Activated CD8-positive, alpha-beta memory T cell treated with anti-CD3 and anti-CD28 coated beads, Interleukin-2, amount 50 U/mL, for 48 hours (primary cell): ENCODE measurements at places on chromosomes 4 and X.

- DNase-seq, result no peak
These were observed 2.7 kb upstream of the XKRX start for GRCh38 chrX:100931218-100931924.

DNA sequence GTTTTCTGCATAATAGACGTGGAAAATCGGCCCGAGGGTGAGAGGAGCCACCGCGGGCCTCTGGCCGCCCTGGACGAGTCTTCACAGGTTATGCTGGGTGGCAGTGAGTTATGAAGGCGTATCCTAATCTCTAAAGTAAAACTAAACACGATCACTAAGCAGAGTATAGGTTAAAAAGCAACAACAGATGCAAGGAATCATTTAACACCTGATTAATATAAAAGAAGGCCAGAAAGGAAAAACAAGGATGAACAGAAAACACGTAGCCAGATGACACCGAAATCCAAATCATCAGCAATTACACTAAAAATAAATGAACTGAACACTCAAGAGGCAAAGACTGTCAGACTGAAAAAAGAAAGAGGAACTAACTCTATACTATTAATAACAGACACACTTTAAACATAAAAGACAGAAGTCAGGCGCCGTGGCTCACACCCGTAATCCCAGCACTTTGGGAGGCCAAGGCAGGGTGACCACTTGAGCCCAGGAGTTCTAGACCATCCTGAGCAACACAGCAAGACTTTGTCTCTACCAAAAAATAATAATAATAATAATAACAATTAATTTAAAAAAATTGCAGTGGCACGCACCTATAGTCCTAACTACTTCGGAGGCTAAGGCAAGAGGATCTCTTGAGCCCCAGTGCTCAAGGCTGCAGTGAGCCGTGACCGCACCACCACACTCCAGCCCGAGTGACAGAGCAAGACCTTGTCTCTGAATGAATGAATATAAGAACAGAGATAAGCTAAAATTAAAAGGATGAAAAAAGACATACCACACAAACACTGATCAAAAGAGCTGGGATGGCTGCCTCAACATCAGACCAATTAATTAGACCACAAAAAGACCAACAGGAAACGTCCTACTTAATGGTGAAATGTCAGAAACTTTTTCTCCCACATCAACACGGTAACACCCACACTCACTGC, 30.0 kb downstream of the CTBP1 start:
- no peak for DNase-seq

GRCh38 chr4:169976951-169977350, 49.2 kb downstream of the MFAP3L start:
- DNase-seq, result no peak

DNA sequence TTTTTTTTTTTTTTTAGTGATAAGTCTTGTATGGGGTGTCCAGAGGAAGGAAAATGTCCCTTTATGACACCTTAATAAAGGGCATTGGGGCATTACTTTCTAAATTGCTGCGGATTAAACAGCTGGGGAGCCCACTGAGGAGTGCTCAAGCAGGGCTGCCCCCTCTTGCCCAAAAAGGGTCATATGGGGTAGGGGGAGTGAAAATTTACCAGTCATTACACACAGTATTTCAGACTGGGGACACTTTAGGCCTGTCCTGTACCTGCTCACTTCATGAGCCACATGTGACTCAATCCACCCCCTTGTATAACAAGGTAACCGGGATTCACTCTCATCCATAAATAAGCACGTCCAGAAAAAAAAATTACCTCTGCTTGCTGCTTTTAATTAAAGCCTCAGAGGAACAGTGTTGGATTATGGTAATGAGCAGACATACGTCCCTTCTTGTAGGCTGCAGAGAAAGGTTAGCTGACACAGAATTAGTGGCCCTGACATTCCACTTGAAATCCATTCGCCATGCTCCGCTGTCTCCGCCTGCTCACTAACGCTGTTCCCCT, 1.8 kb downstream of the PRDM8 start:
- no peak for DNase-seq

DNA sequence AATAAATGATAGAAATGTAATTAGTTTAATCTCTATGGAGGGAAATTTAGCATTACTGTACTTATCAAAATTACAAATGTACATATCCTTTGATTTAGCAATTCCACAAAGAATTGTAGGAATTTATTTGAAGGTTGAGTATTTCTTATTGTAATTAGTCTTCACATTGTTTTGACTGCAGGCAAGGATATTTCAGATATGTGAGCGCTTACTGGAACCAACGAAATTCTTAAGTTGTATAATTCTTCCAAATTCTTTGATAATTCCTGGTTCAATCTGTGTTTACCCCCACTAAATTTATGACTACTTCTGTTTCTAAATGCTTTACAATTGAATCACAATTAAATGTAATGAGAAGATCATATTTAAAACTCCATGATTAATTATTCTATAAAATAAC, 26.9 kb upstream of the WWC2 start:
- DNase-seq, result no peak

- no peak for DNase-seq
These were observed 31.9 kb downstream of the CBR4 start for GRCh38 chr4:168978001-168978700.

DNA sequence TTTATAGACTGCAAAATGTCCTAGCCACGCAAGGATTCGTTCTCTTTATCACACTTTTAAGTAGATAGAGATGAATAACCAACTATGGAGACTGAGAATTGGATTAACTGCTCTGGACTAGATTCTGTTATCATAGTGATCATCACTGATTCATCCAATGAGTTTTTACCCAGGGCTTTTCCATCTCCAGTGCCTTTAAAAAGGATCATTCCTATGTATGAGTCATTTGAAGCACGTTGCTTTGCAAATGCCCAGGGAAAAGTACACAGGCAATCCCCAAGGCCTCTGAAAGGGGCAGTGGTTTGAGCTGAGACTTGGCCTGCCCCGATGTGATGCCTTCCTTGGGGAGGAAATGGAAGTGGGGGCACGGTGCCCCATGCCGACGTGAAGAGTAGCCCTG, 122.7 kb upstream of the PSAPL1 start:
- DNase-seq, result no peak

- DNase-seq, result no peak
These were observed 14.0 kb upstream of the DGKK start for GRCh38 chrX:50484662-50485061.

DNA sequence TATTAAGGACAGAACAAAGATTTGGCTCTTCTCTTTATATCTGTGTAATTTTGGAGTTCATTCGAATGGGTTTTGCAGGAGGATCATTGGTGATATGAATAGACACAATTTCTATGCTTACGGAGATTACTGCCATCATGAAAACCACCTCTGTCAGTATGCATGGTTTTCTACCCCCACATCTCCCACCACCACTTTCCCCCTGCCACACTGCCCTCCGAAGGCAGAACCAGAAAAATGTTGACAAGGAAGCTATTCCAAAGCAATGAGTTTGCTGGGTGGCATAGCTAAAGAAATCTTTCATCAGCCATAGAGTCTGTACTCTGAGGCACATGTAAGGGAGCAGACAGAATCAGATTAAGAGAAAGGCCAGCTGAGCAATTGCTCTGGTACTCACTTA, 567.3 kb upstream of the ACTRT1 start:
- no peak for DNase-seq

DNA sequence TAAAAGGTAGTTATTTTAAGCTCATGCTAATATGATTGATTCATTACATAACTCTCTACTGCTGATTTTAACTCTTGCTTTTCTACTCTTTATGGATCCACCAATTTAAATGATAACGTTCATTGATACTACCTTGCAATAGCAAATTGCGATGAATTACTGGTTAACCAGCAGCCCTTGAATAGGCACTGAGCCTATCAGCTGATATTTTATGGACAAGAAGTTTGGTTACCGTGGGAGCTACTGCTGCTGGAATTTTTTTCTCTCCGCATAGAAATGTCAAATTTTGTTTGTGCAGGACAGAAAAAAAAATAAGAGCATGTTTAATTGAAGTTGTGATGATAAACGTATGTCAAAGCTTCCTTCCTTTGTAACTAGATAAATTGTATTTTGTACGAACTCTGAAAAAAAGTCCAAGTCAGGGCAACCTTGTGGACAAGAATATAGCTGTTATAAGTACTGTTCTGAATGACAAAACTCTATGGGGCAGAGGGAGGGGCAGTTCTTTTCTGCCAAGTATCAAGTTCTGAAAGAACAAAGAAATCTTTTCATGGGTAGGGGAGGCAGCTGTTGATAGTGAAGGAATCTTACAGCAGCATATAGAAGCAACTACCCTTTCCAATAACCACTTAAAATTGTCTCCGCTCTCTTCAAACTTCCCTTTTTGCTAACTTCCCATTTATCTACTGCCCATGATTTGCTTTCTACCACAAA, 434.9 kb upstream of the PABPC4L start:
- DNase-seq, result no peak

GRCh38 chrX:154800478-154801210, 4.6 kb downstream of the MPP1 start:
- DNase-seq, result no peak

GRCh38 chr4:159979953-159980352, 877.1 kb downstream of the RAPGEF2 start:
- no peak for DNase-seq

GRCh38 chr4:139876337-139876941, 210.8 kb downstream of the MGST2 start:
- DNase-seq, result no peak

GRCh38 chrX:150254909-150255308, 108.2 kb upstream of the MAMLD1 start:
- no peak for DNase-seq

- no peak for DNase-seq
These were observed 25.7 kb upstream of the BCORL1 start for GRCh38 chrX:129956765-129957164.

- no peak for DNase-seq
These were observed 26.3 kb upstream of the TRPC3 start for GRCh38 chr4:121978172-121978516.

DNA sequence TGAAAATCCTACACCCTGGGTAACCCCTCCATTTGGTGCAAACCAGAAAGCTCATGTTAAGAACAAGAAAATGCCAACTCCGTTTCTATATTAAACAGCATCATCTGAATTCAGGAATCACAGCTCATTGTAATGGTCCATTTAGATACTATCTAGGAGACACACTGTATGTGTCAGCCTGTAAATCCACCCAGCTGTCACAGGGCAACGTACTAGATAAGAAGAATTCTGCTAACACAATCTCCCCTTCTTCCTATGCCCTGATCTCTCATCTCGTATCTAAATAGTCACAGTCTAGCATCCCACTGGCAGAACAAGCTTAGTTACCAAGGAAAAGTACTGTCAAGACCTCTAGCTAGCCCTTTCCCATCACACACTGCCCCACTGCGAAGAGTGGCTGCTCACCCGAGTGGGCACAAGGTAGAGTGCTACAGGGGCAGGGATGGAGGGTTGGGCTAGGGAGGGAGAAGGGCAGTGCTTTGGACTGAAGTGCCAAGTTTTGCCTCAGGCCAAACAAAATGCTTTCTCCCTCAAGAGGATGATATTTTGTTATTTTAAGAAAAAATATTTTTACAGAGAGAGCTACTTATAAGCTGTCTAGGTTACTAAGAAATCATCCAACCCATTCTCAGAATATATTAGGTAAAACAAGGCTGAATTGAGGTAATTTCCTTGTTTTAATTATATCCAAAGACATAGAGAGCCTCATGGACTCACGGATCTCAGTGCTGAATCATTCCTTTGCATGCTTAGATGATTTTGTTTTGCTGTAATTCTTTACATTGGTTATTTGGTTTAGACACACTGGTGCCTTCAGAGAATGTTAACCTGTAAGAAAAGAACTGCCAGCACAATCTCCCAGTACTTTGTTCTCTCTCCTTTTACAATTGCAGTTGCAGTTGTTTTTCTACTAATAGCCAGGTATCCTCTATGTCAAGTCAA, 196.6 kb downstream of the PRDM5 start:
- no peak for DNase-seq

DNA sequence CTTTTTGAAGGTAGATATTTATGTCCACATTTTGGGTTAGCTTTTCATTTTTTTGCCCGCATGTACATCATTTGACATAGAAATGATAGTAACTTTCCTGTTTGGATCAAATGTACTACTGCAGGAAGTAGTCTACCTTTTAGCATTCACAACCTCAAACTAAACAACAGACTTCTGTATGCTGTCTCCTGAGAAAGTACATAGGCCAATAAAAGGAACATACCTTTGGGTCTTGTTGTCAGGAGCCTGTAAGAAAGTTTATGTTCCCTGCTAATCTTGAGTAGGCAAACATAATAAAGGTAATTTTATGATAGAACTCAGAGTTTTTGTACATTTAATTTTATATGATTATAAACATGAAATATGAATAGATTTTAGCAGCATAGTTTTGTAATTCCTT, 54.2 kb downstream of the STAG2 start:
- no peak for DNase-seq

DNA sequence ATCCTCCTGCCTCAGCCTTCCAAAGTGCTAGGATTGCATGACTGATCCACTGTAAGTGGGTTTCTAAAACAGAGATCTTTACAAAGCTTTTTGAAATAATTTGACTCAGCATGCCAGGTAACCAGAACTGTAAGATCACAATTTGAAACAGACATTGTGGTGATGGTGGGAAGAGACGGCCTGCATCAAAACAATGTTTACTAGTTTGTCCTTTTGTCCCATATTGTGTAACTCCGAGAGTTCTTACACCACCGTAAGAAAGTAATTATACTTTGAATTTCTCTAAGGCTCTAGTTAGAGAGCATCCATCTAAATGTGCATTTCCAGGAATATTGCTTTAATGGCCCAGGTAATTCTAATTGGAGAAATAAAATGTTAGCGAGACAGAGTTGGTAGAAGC, 594 bp upstream of the ARHGAP24 start:
- no peak for DNase-seq

DNA sequence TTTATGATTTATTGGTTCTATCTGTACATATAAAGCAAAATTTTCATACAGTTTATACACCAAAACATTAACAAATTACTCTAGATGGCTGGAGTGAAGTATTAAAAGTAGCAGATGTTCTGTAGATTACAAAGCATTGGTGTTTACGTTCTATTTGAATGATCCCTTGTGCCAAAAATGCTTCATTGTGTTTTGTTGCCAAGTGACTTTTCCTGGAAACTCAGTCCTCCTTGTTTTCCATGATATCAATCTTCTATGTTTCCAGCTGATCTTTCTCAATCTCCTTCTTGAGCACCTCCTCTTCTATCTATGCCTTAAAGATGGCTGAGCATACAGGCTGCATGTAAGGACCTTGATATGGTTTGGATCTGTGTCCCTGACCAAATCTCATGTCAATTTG, 263.6 kb upstream of the CTSO start:
- DNase-seq, result no peak

DNA sequence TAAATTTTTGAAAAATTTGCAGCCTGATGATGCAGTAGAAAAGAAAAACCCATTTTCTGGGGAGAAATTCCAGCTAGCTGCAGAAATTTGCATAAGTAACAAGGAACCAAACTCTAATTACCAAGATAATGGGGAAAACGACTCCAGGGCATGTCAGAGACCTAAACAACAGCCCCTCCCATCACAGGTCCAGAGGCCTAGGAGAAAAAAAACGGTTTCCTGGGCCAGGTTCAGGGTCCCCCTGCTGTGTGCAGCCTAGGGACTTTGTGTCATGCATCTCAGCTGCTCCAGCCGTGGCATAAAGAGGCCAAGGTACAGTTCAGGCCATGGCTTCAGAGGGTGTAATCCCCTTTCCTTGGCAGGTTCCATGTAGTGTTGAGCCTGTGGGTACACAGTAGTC, 733.7 kb upstream of the CT83 start:
- DNase-seq, result no peak
